ENCODE measurements at places on chromosomes 7 and 10. TPM values are rescaled to one million over a fixed set of nuclear protein-coding genes. Genes with fewer than 3 reads are reported as not detected.

Gene H2BK1
- not detected for total RNA-seq

DNA sequence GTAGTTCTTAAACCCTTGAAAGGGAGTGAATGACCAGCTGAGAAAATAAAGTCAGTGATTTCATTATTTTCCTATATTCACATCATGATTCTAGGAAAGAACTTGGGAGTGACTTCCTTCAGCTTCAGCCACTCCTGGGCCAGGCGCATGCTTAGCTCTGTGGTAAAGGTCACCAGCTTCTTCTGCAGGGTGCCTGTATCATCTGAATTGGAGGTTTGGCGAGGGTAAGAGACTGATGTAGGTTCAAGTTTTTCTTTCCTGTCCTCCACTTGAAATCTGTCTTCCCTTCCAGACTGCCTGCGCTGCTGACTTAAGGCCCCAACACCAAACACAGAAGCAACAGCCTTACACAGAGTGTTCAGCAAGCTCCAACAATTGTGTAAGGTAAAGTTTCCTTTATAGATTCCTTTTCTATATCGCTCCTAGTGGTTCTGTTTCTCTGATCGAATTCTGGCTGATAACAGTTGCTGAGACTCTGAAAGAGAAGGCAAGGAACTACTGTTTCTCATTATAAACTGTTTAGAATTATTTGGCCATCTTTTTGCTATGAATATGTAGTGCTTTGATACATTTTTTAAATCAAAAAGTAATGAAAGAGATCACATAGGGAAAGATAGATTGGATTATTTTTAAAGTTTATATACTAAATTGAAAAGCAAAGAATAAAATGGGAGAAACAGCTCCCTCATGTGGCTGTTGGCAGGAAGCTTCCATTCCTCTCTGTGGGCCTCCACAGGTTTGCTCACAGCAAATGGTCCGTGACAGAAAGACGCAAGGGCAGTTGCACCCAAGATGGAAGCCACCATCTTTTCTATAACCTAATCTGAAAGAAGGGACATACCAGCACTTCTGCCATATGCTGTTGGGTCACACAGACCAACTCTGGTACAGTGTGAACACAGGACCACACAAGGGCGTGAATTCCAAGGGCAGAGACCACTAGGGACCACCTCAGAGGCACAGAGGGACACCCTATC lies 14.0 kb downstream of the GATAD1 start:
- no peak for DNase-seq

Gene PTPN20
- total RNA-seq, result not detected

Gene TLX1
- total RNA-seq, result 0.17 TPM

Gene CALHM3
- total RNA-seq, result 20.3 TPM

GRCh38 chr10:6719561-6719960 lies 139.5 kb upstream of the PRKCQ start:
- DNase-seq, result no peak

Gene GPC2
- total RNA-seq, result 53.3 TPM

DNA sequence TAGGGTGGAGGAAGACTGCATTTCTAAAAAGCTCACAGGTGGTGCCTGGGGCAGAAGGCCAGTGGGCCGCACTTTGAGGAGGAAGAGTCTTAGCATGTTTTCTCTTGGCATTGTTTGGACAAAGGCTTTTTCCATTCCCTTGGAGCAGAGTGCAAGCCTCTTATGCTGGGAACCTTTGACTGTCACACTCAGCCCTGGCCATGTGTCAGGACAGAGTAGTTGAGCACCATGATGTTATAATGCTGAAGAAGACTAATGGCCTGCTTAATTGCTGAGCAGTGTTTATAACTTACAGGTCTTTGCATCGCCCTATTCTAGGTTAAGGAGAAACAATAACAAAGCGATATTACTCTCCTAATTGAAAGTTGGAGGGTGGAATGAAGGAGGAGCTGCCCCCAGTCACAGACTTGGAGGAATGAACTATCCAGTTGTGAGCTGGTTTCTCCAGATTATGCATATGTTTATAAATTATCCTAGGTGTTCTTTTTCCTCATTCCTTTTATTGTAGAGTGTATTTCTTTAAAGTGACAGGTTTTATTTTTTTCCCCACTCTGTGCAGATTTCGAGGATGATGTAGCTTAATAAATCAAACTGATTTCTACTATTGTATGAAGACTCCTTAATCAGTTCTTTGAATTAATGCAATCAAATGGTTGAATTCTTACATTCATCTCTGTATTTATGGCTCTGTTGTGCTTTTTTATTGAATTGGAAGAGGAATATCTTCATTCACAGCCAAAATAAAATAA lies 767.0 kb downstream of the LRMDA start:
- no peak for DNase-seq

DNA sequence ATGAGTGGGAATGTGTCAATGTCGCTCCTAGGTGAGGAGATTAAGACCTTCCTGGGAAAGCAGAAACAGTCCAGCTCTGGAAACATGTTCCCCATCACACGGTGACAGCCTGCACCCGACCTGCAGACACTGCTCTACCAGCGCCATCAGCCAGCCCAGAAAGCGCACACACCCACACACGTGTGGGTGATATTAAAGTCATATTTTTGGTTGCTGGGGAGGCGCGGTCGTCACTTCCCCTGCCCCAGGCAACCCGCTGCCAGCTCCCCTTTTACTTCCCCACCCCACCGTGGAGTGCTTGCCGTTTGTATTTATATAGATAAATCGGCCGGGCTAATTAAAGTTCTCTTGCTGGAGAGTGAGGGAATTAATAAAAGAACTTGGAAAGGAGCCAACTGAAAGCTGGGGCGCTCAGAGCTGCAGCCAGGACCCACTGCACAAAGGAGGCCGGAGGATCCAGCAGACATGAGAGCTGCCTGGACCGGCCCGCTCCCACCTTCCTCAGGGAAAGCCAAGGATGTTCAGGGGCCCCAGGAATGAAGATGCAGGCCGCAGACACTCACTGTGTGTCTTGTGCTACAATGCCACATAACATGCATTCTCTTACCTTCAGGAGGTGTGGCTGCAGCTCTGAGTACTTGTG lies 145.2 kb upstream of the UNC5B start:
- DNase-seq, result no peak

DNA sequence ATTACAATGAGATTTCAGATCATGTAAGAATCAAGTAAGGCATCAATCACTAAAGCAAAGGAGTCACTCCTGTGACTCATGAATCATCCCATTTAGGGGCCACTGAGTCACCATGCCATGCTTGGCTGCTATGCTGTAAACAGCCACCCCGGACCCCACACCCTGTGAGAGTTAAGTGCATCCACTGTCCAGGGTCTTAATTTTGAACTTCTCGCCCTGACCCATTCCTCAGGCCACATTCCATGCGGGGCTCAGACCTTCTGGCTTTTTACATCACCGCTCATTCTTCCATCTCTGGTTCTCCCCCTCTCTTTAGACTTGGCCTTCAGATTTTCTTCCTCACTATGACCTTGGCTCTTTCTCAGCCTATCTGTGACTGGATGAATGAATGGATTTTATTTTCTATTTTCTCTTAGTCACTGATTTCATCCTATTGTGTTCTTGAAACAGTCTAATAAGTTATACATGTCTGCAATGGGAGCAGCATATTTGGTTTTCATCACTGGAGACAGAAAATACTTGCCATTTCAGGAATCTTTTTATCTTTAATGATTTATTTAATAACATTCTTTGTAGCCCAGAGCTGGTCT lies 239.6 kb downstream of the SKIDA1 start:
- DNase-seq, result no peak

DNA sequence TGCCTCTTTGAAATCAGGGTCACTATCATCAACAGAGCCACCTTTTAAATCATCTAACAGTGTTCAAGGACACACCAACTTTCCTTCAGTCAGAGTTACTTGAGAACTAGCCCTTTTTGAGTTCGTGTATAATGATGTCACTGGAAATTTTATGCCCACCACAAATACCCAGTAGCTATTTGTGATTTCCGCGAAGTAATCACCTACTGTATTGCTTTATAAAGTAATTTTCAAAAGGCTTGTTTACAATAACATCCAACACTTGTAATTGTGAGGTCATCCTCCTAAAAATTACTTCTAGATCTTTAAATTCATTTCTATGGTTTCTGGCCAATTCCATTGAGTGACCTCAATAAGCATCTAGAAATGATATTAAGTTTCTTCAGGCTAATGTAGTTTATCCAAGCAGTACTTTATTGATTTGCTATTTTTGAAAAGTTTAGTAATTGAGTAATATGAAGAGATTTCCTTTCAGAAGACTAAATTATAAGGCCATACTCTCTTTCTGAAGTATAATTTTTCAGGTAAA lies 12.8 kb downstream of the TRDMT1 start:
- no peak for DNase-seq

DNA sequence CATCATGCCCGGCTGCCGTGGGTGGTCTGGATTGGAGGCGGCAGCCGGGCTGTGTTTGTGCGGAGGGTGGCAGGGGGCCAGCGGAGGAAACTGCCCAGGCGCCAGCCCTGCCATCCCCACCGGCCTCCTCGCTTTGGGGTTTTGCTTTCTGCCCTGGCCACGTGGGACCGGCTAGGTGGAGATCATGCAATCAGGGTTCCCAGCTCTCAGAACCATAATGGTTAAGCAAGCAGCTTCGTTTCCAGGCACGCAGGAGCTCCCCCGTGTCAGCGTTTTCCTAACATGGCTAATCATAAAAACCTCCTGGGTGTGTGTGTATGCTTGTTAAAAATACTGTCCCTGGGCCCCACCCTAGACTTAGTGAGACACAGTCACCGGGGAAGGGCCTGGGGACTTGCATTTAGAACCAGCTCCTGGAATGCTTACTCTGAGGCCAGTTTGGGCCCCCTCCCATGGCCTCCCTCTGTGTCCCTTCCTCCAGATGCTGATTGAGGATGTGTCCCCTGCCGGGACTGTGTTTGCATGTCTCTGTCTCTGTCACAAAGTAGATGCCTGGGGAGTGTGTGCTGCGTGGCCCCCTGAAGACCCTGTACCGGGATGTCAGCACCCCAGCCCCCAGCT lies 119.3 kb downstream of the CUX1 start:
- no peak for DNase-seq

DNA sequence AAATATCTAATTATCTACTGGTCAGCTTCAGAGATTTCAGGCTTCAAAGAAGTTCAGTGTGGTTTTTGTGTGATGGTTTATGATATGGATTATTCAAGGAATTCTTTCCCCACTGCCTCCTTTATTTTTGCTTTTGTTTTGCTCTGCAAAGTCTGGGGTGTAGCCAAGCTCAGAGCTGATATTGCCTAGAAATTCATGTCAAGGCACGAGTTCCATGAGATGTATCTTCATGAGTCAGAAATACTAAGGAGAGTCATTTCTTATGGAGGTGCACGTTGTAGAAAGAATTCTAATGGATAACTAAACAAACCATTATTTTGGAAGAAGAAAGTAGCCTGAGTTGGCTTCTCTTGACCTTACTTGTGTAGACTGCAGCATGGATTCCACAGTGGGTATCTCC lies 37.4 kb downstream of the VIM start:
- DNase-seq, result no peak

DNA sequence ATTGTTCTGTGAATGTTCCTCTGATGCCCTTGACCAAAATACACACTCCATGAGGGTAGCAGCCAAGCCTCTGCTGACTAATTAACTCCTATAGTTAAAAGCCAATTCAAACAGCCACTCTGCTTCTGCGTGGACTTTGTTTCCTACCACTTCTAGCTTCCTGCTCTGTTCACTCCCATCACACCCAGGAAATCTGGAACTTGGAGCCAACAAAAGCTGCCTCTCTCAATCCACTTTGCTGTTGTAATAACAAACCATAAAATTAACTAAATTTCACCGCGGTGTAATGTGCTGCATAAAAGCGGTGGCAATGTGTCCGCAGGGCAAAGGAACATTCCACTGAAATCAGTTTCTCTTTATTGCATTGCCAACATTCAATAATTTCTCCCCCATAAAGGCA lies 239.5 kb downstream of the PLXNA4 start:
- DNase-seq, result no peak

- no peak for DNase-seq
Measured at GRCh38 chr7:6615723-6616555, 529 bp downstream of the ZNF853 start.

Measured in type B pancreatic cell (in vitro differentiated cells).